ENCODE measurements at places on chromosomes 12 and 14.

- no peak for DNase-seq
Measured at GRCh38 chr12:15662303-15662980, 126.7 kb downstream of the EPS8 start.

GRCh38 chr12:47577206-47577989, 128.4 kb downstream of the RPAP3 start:
- DNase-seq, result no peak

GRCh38 chr14:98140862-98141530, 1131.0 kb downstream of the BCL11B start:
- no peak for DNase-seq

DNA sequence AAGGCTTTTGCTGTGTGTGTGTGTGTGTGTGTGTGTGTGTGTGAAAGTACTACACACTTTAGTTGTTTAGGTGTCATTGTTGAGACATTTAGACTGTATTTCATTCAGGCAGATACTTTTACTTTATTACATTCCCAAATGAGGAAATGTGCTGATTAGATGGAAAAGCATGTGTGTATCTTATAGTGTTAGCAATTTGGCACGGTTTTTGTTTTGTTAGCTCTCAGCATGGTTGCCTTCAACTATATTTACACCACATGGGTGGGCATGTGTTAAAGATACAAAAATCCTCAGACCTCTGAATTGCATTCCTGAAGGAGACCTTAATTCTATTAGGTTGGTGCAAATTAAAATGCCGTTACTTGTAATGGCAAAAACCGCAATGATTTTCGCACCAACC, 879.5 kb downstream of the DIO2 start:
- no peak for DNase-seq

DNA sequence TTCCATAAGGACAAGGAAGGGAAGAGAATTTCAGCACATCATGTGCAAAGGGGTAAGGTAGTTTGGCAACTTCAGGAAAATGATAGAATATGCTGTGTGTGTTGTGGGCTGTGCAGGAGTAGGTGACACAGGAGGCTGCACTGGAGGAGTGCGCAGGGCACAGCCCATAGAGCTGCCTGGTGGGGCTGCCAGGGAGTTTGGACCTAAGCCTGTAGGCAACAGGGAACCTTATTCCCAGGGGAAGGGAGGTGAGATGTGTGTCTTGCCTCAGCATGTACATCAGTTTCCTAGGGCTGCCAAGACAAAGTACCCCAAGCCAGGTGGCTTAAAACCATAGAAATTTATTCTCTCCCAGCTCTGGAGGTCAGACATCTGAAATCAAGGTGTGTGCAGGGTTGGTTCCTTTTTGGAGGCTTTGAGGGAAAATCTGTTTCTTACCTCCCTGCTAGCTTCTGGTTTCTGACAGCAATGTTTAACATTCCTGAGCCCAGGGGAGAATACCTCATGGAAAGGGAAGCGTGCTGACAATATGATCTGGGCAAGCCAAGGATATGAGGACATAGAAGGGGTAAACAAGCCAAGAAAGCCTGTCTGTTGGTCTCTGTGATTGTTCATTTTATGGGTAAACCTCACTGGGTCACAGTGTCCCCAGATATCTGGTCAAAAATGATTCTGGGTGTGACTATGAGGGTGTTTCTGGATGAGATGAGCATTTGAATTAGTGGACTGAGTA, 174.0 kb upstream of the NTF3 start:
- no peak for DNase-seq

DNA sequence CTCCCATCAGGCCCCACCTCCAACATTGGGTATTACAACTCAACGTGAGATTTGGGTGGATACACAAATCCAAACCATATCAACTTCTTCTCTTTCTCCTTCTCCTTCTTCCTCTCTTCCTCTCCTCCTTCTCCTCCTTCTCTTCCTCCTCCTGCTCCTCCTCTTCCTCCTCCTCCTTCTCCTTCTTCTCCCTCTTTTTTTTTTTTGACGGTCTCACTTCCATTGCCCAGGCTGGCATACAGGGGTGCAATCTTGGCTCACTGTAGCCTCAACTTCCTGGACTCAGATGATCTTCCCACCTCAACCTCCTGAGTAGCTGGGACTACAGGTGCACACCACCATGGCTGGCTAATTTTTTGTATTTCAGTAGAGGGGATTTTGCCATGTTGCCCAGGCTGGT, 11.4 kb upstream of the NUBPL start:
- DNase-seq, result no peak

GRCh38 chr12:39037115-39037514, 131.7 kb upstream of the CPNE8 start:
- no peak for DNase-seq

DNA sequence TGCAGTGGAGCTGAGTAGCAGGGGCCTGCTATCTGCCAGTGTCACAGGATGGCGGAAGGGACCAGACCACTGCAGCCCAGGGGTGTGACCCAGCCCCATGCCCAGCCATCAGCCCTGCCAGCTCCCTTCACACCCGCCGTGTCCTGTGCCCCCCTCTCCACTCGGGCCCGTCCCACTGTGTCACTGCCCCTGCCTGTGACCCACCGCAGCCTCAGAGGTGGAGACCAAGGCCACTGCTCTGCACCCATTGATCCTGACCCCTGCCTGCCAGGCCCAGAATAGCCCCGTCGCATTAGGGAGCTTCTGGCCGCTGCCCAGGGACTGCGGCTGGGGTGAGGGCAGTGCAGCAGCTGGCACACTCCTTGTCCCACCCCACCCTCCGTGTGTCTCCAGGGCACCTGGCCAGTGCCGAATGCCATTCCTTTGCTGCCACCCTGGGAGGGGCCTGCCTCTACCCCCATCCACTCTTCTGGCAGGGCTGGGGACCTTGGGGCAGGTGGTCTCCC, 2.1 kb upstream of the CRIP2 start:
- no peak for DNase-seq

DNA sequence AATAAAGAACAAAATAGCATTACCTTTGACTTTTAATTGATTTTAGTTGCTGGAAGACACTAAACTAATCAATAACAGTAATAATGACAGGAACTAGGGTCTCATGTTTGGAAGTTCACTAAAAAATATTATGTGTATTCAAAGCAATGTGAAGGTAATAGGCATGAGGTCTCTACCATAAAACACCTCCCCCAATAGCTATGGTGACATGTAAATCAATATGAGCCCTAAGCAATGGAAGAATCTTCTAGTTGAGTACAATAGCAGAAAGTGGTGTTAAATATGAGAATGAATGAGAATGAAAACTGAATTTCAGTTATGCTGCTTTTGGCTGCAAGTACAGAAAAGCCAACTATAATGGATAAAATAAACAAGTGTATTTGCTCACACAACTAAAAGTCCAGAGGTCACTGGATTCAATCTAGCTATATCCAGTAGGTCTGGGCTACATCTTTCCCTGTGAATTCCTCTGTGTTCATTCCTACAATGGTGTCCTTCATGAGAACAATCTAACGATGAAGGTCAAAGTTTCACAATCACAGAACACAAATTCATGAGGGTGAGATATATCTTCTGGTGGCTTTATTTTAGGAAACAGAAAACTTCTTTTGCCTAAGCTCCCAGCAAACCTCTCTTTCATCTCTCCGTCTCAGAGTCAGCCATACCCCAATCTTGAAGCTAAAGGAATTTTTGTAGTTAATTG, 728.0 kb downstream of the FSCB start:
- no peak for DNase-seq

GRCh38 chr14:22739423-22739822, 27.1 kb upstream of the OXA1L start:
- no peak for DNase-seq

DNA sequence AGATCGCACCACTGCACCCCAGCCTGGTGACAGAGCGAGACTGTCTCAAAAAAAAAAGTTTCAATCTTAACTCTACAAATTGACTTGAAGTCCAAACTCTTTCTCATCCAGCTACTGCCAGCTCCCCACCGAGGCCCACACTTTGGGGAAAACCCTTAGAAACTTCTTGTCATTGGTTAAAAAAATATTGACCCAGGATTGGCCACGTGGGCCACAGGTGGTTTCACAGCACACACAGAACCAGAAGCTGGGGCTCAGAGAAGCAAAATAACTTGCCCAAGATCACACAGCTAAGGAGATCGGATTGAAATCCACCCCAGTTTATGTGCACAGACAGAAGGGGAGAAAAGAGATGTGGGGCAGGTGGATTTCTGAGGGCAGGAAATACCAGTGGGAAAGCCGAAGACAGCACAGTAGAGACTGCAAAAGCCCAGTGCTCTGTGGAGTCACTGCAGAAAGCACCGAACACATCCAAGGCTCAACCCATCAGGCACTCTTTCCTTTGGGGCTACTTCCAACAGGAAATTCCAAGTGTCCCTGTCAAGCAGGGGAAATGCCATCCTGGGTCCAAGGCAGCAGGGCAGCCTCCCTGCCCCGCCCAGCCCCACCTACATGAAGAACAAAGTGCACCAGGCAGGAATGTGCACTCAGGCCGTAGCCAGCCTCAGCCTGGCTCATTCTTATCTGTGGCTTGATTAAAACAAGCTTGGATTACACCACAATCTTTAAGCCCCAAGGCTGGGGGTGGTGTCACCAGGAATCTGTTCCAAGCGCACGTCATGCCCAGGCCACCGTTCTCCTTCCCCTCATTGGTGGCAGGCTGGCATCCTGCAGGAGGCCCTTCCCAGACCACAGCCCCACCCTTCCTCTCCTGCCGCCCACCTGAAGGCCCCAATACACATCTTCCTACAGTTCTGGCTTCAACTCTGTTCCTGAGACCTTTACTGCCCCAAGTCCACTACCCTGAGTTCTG, 72.5 kb downstream of the ITPK1 start:
- no peak for DNase-seq

- no peak for DNase-seq
Measured at GRCh38 chr12:106246891-106247673, 738 bp downstream of the CKAP4 start.

DNA sequence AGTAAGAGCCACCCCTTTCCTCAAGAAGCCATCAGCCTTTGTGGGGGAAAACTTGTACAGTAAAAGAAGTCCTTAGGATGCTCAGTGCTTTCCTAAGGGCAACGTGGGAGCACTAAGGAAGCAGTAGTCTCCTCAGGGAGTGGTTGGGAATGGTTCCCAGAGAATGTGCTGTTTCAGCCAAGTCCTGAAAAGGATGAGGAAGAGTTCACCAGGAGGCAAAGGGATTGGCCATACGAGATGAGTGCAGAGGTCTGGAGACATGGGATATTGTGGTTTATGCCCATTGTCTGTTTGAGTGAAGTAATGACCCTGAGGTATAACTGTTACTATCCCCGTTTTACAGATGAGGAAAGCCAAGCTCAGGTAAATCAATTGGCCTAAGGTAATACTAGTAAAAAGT, 86.0 kb upstream of the ATF1 start:
- DNase-seq, result no peak

- DNase-seq, result no peak
Measured at GRCh38 chr12:122395319-122395718, 27.1 kb downstream of the CLIP1 start.

- DNase-seq, result no peak
Measured at GRCh38 chr12:58007875-58008274, 66.5 kb downstream of the ATP23 start.

- no peak for DNase-seq
Measured at GRCh38 chr14:103662591-103662990, 33.6 kb downstream of the KLC1 start.

DNA sequence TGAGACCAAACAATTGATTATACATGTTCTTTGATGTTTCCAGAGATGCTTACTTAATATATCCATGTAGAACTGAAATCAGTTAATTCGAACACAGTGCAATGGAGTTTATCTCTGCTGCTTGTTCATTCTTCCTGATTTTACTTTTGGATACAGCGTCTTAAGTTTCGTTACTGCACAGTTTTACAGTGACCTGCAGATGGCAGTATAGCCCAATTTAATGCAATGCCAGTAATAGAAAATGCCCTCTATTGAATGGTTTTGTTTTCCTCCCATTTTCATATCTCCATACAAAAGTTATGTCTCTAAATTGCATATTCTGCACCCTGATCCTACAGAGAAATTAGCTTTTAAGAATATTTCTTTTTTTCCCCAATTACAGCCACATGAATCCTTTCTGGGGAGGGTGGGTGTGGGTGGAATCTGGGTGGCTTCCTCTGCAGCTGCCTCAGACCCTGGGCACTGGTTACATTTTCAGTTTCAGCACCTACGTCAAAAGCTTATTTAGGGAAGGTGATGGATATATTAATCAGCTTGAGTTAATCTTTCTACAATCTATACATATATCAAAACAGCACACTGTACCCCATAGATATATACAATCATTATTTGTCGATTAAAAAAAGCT, 101.1 kb upstream of the DCD start:
- no peak for DNase-seq

- DNase-seq, result no peak
Measured at GRCh38 chr14:67584978-67585377, 15.1 kb downstream of the PIGH start.

- no peak for DNase-seq
Measured at GRCh38 chr12:127819056-127819455, 447.9 kb upstream of the TMEM132C start.

- no peak for DNase-seq
Measured at GRCh38 chr14:57038689-57039088, 228.4 kb upstream of the OTX2 start.

DNA sequence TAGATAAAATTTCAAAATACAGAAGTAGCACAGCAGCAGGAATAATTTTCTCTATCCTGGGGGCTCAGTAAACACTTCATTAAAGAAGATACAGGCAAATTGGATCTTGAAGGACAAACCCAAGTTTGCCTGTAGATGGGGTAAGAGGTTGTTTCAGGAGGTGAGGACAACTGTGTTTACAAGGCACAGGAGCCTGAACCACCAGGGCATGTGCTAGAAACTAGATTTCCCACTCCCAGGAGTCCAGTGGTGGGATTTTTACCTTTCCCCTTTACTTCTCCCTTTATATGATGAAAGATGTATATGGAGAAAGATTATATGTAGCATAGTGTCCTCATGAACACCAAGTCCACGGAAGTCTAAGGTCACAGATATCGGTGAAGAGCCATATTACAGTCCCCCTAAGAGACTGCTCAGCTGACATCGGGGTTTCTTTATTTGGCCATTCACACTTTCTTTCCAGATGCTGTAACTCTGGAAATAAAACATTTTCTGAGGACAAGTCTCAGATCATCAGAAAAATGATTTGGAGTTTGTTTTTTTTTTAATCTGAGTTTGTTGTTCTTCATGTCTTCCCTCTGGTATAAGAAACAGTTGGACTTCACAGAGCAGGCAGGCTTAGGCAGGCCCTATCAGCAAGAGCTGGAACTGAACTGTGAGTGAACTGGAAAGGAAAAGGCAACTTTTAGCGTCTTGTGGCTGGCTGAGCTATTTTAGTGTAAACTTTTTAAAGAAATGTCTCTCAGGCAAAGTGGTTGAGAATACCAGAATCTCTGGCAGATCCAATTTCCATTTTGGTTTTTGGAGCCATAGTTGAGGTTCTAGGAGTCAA, 8.0 kb upstream of the EVL start:
- DNase-seq, result no peak

All from NK-92 treated with Interleukin-12 subunit alpha and Interleukin-12 subunit beta, amount 100 ng/mL, for 24 hours (cell line).